Stimulated activated CD8-positive, alpha-beta memory T cell treated with anti-CD3 and anti-CD28 coated beads, Interleukin-4, amount 100 ng/mL, for 1 hour (primary cell): ENCODE measurements at places on chromosomes 5 and 9.

DNA sequence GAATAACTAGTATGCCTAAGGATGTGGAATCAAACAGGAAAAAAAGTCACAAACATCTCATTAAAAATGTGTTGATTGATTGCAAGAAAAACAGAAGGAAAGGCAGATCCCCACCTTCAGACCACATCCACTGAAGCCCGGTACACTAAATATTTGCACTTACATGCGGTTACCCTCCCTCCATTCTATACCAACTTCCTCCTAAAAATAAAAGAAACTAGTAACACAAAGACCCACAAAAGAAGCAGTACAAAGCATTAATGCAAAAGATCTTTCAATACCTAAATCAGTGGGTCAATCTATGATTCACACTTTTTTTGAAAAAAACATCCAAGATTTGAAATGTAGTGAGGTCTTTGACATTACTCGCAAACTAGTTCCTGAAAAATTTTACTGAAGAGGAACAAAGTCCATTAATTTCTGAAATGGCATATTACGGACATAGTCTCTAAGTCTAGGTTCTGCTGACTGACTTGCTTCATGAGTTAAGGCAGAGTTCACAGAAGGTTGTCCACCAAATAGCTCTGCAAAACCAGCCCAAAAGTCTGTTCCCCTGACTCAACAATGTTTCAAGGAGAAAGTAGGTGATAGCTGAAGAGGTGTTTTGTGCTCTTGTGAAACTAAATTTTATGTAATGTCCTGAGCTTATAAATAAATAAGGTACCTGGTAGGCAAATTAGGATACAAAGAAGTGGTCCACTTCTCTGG, 100.7 kb downstream of the PAM start:
- no peak for DNase-seq

DNA sequence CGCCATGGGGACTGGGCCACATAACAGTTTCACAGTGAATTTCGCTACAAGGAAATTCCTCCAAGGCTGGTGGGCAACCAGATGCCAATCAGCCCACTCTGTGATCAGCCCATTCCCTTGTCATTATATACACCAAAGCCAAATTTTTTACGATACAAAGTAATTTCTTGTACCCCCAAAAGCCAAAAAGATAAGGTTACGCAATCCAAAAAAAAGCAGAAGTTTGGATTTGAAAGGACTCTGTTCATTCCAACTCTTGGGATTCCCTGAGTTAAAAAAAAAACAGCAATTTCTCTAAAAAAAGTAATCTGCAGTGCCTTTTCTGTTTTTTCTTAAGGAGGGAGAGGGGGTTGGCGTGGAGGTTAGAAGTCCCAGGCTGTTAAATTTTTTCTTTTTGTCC, 166.8 kb downstream of the CDH10 start:
- no peak for DNase-seq

GRCh38 chr5:181246276-181247049, 2.8 kb upstream of the RACK1 start:
- peak; percentile 57 for DNase-seq

GRCh38 chr5:142151436-142152383, 43.1 kb downstream of the NDFIP1 start:
- DNase-seq: peak; percentile 16

- no peak for DNase-seq
Measured at GRCh38 chr5:16554110-16554509, 62.7 kb downstream of the RETREG1 start.

DNA sequence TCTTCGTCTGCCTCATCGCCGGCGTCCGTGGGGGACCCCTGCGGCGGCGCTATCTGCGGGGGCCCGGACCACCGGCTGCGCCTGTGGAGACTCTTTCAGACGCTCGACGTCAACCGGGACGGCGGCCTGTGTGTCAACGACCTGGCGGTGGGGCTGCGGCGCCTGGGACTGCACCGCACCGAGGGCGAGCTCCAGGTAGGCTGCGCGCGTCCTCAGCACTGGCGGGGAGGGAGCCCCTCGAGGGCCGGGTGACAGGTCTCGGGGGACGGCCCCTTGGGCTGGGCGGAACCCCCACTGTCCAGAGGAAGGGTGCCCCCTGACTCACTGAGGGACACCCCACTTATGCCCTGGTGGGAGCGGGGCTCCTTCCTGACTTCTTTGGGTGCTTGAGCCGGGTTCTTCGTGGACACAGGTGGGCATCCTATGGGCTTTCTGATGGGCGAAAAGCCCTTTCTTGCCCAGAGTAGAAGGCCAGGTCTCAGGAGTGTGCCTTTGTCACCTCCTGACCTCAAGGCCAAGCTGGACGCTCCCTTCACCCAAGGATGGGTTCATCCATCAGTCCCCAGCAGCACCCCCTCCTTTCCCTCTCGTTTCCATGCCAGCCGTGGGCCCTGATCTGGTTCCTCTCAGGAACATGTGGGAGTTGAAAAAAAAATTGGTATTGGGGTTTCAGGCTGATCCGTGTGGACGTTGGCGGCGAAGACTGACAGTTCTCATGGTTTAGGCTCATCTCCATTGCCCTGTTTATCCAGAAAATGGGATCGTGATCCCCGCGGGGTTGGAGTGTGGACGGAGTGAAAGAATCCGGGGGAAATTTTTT, 564 bp downstream of the SLC25A25 start:
- DNase-seq: peak; percentile 14

GRCh38 chr5:141947316-141947715, 10.7 kb downstream of the PCDH12 start:
- no peak for DNase-seq

DNA sequence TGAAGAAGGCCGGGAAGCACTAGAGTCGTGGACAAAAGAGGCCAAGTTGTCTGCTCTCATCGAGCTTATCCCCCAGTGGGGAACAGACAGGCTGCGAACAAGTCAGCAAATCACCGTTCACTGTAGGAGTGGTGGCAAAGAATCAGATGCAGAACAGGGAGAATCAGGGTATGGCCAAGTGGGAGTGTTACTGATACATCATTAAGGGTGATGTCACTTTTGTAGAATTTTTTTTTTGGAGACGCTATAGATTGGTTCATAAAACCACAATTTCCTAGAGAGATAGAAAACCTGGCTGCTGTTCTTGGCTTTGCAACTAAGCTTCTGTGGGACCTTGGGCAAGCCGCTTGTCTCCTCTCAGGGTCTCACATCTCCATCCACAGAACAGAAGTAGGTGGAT, 21.3 kb downstream of the SPRY4 start:
- no peak for DNase-seq
